ENCODE measurements at places on chromosomes 12 and 14. TPM values are rescaled to one million over a fixed set of nuclear protein-coding genes. Genes with fewer than 3 reads are reported as not detected.

GRCh38 chr14:73173092-73173735 is 36.9 kb downstream of the PSEN1 start:
- no peak for ATAC-seq

DNA sequence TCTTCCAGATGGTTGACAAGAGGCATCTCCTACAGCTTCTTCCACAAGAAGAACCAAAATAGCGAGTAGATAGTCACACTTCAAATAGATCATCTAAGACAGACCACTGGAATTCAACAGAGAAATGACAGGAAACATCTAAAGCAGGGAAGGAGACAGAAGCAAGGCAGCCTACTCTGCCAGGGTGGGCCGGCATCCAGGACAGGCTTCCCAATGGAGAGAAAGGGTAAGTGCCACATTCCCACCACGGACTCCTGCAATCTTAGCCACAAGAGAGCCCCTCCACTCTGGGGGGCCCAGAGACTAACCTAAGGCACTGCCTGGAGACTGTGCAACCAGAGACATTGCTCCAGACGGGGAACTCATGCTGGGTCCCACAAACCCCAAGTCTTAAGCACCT is 154.5 kb downstream of the NDUFA12 start:
- no peak for ATAC-seq

BEST3 gene
- 0.41 TPM for total RNA-seq

AQP2 gene
- total RNA-seq: 0.10 TPM

All from motor neuron (in vitro differentiated cells).